ENCODE measurements at places on chromosomes 5 and 9. TPM values are rescaled to one million over a fixed set of nuclear protein-coding genes. Genes with fewer than 3 reads are reported as not detected.

DNA sequence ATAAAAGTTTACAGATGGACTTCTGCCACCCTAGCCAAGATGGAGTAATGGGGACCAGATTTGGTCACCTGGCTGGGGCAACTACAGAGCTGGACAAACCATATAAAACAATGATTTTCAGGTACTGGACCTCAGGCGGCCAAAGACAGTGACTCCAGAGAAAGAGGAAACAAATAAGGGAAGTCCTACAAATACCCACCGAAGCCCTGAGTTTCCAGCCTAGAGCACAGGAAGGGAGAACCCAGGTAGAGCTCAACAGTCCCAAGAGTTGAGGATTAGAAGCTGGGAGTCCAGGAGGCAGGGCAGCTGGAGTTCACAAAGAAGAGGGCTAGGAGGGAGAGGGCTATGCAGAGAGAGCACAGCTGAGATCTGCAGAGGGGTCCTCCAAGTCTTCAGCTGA lies 106.7 kb upstream of the NR5A1 start:
- H3K4me1 ChIP-seq, result peaks cover 16% of the 10 kb centered on the region
- H3K4me3 ChIP-seq, result no peak overlapping the region
- no peak for DNase-seq
- no peaks in the 10 kb centered on the region for H3K27me3 ChIP-seq
- H3K27ac ChIP-seq, result no peak overlapping the region
- no peaks in the 10 kb centered on the region for H3K36me3 ChIP-seq

- peak overlapping the region; percentile 47 for H3K4me3 ChIP-seq
- no peaks in the 10 kb centered on the region for H3K4me1 ChIP-seq
- no peaks in the 10 kb centered on the region for H3K36me3 ChIP-seq
Observed at GRCh38 chr5:175443514-175444059, 395 bp downstream of the DRD1 start.

GRCh38 chr5:2014058-2014610 lies 131.4 kb upstream of the IRX4 start:
- H3K27ac ChIP-seq, result peak overlapping the region; percentile 75
- DNase-seq, result no peak
- no peak overlapping the region for H3K4me3 ChIP-seq
- peaks cover 44% of the 10 kb centered on the region for H3K4me1 ChIP-seq
- H3K36me3 ChIP-seq, result no peaks in the 10 kb centered on the region

GRCh38 chr5:67085616-67086015 lies 111.0 kb downstream of the CD180 start:
- peaks cover 8% of the 10 kb centered on the region for H3K4me1 ChIP-seq
- H3K27me3 ChIP-seq, result no peaks in the 10 kb centered on the region
- no peaks in the 10 kb centered on the region for H3K36me3 ChIP-seq

- no peaks in the 10 kb centered on the region for H3K36me3 ChIP-seq
- H3K27me3 ChIP-seq, result no peaks in the 10 kb centered on the region
- DNase-seq, result no peak
Observed at GRCh38 chr5:145840458-145841132, 5.5 kb upstream of the PRELID2 start.

GRCh38 chr5:158786390-158786789 lies 313.3 kb downstream of the EBF1 start:
- no peaks in the 10 kb centered on the region for H3K27me3 ChIP-seq
- no peaks in the 10 kb centered on the region for H3K4me1 ChIP-seq
- H3K27ac ChIP-seq, result no peak overlapping the region
- H3K36me3 ChIP-seq, result no peaks in the 10 kb centered on the region

DNA sequence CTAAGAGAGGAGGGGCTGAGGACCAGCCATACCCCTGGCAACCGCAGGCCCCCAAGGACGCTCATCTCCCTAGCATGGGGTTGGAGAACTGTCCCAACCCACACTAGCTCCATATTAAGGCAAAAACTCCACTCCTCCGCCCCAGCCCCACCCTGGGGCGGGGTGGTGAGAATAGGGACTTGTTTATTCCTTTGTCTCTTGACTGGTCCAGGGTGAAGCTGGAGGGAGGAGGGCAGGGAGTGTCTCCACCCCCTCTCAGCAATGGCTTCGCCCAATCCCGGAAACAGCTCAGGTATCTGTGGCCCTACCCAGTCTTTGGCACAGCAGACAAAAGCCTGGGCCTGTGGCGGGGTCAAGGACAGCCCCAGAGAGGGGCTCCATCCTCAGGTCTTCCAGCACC lies 16.9 kb downstream of the PRRX2 start:
- no peak for DNase-seq
- no peaks in the 10 kb centered on the region for H3K27me3 ChIP-seq
- peaks cover 7% of the 10 kb centered on the region for H3K4me1 ChIP-seq
- no peak overlapping the region for H3K27ac ChIP-seq
- H3K4me3 ChIP-seq, result no peak overlapping the region

- no peaks in the 10 kb centered on the region for H3K27me3 ChIP-seq
- no peak overlapping the region for H3K4me3 ChIP-seq
- no peak for DNase-seq
- no peaks in the 10 kb centered on the region for H3K4me1 ChIP-seq
- H3K36me3 ChIP-seq, result no peaks in the 10 kb centered on the region
Observed at GRCh38 chr5:115559524-115559923, 14.9 kb upstream of the FEM1C start.

Gene PCSK1
- not detected for total RNA-seq

Gene ADGRD2
- total RNA-seq, result not detected

Gene MEGF9
- 1.8 TPM for total RNA-seq

Gene FOXD4L4
- 0.42 TPM for total RNA-seq
